Naive thymus-derived CD8-positive, alpha-beta T cell (primary cell): ENCODE measurements at places on chromosomes 6 and 20. TPM values are rescaled to one million over a fixed set of nuclear protein-coding genes. Genes with fewer than 3 reads are reported as not detected.

DNA sequence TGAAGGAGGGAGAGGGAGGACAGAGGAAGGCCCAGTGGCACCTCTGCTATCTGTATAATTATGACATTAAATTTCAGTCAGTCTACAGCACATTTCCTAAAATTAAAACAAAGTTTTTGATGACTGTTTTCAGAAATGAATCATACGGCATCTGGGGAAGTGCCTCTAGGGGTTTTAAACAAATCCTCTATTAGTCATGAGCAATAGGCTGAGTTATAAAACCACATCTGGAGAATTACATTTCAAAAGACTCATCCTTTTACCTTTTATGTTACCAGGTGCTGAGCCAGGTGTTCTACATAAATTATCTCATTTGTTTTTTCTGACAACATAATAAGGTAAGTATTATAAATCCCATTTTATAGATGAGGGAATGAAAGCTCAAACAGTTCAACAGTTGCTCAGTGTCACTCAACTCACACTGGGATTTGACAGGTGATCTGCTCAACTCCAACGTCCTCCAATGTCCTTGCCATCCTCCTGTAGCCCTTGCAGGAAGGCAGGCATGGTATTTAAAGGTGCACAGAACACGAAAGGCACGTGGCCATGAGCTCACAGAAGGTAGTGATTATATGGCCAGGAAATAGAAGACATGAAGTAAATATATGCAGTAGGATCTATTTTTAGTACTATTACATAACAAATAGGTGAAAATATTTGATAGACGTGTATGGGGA lies 184.2 kb upstream of the MAN1A1 start:
- no peak overlapping the region for H3K27ac ChIP-seq
- H3K4me1 ChIP-seq: peaks cover 3% of the 10 kb centered on the region
- no peak for DNase-seq

DNA sequence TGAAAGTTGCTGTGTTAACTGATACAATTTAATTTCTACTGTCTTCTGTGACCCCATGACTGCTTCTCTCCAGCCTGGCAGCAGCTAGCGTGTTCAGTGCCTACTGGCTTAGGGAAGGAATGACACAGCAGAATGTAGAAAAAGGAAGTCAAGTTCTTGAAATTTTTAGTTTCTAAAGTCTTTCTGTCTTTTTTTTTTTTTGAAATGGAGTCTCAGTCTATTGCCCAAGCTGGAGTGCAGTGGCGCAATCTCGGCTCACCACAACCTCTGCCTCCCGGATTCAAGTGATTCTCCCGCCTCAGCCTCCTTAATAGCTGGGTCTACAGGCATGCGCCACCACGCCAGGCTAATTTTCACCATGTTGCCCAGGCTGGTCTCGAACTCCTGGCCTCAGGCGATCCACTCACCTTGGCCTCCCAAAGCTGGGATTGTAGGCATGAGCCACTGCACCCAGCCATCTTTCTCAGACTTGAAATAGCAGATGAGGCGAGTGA lies 39.3 kb downstream of the PCNA start:
- H3K4me3 ChIP-seq: no peak overlapping the region
- peak overlapping the region; percentile 50 for H3K27ac ChIP-seq
- peaks cover 45% of the 10 kb centered on the region for H3K4me1 ChIP-seq

HLA-DPB1 gene
- polyA plus RNA-seq: 62.2 TPM

- no peak overlapping the region for H3K27ac ChIP-seq
- H3K36me3 ChIP-seq: peaks cover 4% of the 10 kb centered on the region
- DNase-seq: peak; percentile 32
- peaks cover 15% of the 10 kb centered on the region for H3K27me3 ChIP-seq
- H3K4me1 ChIP-seq: peaks cover 5% of the 10 kb centered on the region
- H3K4me3 ChIP-seq: peak overlapping the region; percentile 99
These were observed 603 bp upstream of the RAB23 start for GRCh38 chr6:57222743-57223077.

DNA sequence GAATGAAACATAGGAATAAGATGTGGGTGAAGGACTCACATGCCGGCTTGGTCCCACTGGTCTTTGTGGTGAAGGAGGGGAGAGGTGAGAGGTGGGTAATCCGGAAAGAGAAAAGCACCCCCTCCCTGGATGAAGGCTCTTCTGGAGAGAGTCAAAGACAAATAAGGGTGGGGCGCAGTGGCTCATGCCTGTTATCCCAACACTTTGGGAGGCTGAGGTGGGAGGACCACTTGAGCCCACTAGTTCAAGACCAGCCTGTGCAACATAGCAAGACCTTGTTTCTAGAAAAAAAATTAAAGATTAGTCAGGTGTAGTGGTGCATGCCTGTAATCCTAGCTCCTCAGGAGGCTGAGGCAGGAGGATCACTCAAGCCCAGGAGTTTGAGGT lies 3.1 kb downstream of the LTB start:
- peak overlapping the region; percentile 98 for H3K27ac ChIP-seq
- H3K4me3 ChIP-seq: peak overlapping the region; percentile 72
- peak; percentile 24 for DNase-seq
- H3K27me3 ChIP-seq: no peaks in the 10 kb centered on the region
